ENCODE measurements at places on chromosomes 6 and 20.

GRCh38 chr6:42138190-42138589, 4.2 kb downstream of the C6orf132 start:
- no peak for DNase-seq

DNA sequence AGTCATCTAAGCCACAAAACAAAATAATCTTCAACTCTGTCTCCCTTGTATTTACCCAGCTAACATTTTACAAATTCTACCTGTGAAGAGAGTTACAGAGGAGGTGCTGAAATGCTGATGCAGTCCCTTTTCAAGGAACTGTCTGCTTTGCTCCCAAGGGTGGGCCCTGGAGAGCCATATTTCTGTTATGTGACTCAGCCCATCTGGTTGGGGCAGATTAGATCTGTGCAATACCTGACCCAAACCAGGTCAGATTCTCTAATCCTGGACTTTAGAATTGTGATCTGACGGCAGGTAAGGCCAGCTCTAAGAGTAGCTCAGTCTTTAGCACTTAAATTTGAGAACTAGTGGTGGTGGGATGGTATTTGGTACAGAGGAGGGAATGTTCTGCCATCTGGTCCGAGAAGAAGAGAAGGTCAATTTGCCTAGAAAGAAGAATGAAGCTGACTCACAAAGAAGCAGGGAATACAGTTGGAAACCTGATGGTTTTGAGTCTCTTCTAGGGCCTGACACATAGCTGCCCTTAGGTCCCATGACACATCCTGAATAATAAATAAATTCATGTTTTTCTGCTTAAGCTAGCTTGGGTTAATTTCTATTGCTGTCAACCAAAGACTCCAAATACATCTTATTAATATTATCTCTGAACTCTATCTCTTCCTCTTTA, 8.1 kb downstream of the ZNF311 start:
- no peak for DNase-seq

DNA sequence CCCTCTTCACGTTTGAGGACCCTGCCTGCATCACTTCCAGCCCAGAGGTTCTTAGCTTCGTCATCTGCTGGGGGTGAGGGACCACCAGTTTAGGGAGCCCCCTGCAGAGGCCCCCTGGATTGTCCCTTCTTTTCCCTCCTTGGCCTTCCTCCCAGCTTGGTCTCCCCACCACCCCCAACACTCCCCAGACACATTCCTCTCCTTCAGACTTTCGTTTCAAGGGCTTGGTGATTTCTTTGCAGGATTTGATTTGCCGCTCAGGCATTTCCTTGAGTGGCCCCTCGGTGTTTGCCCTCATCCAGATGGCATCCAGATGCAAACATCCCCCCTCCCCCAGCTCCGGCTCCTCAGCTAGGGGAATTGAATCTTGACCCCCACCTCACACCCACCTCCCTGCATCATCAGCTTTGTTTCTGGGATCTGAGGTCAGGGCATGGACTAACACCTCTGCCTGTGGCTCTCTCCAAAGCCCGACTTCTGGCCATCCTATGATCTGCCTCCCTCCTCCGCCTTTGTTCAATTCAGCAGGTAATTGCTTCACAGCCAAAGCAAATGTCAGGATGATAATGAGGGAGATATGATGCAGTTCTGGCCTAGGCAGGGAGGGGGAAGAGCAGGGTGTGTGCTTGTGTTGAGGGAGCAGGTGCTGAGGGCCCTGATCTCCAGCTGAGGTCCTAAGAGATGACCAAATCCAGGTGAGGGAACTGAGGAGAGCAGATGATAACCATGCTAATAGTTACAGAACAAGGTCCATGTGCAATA, 141.5 kb downstream of the VEGFA start:
- DNase-seq: no peak

DNA sequence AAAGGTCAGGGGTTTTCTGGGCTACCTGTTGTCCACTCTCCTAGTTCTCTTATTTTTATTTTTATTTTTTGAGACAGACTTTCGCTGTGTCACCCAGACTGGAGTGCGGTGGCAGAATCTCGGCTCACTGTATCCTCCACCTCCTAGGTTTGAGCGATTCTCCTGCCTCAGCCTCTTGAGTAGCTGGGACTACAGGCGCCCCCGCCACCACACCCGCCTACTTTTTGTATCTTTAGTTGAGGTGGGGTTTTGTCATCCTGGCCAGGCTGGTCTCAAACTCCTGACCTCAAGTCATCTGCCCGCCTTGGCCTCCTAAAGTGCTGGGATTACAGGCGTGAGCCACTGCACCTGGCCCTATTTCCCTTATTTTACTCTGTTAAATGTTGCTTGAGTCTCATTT, 149.0 kb downstream of the EYA4 start:
- DNase-seq: no peak

DNA sequence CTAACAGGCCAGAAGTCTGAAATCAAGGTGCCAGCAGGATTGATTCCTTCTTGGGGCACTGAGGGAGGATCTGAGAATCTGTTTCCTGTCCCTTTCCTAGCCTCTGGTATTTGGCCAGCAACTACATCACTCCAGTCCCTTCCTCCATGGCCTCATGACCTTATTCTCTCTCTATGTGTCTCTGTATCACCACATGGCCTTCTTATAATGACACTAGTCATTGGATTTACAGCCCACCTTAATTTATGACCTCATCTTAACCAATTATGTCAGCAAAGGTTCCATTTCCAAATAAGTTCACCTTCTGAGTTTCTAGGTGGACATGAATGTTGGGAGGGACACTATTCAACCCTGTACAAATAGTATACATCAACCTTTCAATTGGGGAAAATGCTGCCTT, 29.3 kb downstream of the SCML4 start:
- DNase-seq: no peak

DNA sequence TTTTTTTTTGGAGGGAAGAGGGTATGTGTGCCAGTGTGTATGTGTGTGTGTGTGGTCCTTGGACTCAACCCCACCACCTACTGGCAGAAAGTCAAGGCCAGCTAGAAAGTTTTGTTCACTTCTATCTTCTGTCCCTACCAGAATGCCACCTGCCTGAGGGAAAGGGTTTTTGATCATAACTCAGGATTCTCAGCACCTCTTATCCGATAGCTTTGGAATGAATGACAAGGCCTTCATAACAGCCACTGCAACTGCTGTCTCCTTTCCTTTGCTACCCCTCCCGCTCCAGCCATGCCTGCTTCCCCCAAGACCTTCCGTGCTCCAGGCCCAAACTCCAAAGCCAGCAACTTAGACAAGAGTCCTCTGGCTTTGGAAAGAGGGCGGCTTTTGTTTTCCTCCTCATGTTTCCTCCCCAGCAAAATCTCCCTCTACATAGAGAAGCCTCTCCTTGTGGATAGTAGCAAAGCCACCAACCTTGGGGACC, 18.7 kb downstream of the BTN3A1 start:
- DNase-seq: peak; percentile 76
